CD4-positive, alpha-beta T cell (primary cell): ENCODE measurements at places on chromosomes 4 and X. TPM values are rescaled to one million over a fixed set of nuclear protein-coding genes. Genes with fewer than 3 reads are reported as not detected.

- no peak for DNase-seq
- H3K4me3 ChIP-seq: no peak overlapping the region
- no peak overlapping the region for H3K27ac ChIP-seq
Measured at GRCh38 chrX:131588995-131589394, 45.1 kb downstream of the OR13H1 start.

DNA sequence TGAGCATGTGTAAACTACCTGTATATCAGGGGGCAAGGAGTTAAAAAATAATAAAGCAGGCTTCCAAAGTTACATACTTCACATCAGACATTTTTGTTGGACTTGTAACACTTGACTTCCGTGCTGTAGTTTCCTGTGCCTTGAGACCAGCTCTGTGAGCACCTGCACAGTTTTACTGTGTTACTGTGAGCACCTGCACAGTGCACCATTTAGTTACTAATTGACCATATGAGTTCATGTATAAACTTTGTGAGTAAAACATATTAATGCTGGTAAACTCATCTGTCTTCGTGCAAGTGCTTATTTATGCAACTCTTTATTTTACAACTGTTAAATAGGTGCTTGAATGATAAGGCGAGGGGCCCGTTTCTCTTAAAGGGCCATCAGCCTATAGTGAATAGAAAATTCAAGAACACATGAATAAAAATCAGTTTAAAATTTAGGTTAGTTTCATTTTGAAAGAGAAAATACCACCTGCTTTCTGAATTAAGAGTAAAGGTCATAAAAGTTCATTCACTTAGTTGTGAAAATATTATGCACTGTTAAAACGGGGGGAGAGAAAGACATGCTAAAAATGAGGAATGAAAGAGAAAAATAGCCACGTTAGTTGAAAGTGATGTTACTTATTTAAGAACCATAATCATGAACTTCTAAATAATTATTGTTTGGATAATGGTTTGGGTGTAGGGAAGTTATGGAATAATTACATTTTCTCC, 42.4 kb downstream of the USP9X start:
- H3K27ac ChIP-seq: no peak overlapping the region
- H3K36me3 ChIP-seq: peaks cover 15% of the 10 kb centered on the region
- no peak overlapping the region for H3K4me3 ChIP-seq
- H3K4me1 ChIP-seq: peaks cover 3% of the 10 kb centered on the region
- H3K27me3 ChIP-seq: no peaks in the 10 kb centered on the region

- H3K27ac ChIP-seq: no peak overlapping the region
- no peak for DNase-seq
- no peak overlapping the region for H3K4me3 ChIP-seq
Measured at GRCh38 chr4:32789026-32789608, 2068.9 kb downstream of the PCDH7 start.

DNA sequence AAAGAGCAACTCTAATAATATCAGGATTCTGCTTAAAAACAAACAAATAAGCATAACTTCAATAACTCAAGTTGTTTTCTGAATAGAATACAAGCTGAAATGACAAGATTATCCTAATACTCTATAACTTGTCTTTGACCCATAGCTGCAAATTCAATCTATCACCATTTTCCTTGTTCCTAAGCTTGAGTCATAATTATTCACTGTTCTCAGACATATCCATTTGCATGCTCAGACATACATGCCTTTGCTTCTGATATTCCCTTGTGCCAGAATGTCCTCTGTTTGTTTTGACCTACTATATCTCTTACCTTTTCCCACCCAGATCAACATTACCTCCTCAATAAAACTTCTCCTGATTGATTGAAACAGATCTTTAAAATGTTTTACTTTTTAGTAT, 109.7 kb downstream of the SNCA start:
- H3K4me1 ChIP-seq: no peaks in the 10 kb centered on the region
- no peaks in the 10 kb centered on the region for H3K36me3 ChIP-seq
- DNase-seq: no peak
- no peak overlapping the region for H3K4me3 ChIP-seq

DNA sequence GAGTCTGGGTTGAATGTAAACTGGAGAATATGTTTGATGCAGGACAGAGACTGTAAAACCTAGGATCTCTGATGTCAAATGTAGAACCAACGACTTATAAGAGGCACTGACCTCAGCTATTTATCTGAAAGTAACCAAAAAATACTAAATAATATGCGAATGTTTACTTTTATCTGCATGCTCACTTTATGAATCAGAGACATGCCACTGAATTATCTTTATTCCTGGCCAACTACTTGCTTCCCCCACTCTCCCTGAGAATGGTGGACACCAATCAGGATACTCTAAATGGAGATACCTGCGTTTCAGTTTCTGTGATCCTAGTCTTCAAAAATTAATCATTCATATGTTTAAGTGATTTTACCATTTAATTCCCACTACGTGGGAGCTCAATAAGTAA, 1038.4 kb upstream of the PABPC4L start:
- no peaks in the 10 kb centered on the region for H3K36me3 ChIP-seq
- DNase-seq: no peak
- no peak overlapping the region for H3K27ac ChIP-seq

GPC3 gene
- total RNA-seq: 0.59 TPM

NXF3 gene
- not detected for total RNA-seq

NXF2B gene
- total RNA-seq: not detected

TEX11 gene
- total RNA-seq: not detected

DNA sequence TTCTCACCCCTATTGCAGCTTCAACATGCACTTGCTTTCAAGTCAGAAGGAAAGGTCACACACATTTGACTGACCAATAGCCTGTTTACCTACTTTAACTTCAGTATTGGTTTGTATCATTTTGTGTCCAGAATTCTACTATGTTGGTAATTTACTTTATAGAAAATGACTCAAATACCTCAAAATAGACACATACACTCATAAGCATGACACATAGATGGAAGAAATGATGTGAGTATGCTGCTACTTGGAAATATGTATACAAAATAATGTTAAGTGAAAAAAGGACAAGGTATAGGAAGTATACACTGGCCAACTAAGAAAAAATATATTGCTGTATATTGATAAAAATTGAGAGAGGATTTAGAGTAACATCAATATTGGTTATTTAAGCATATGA, 98.8 kb upstream of the CASK start:
- no peaks in the 10 kb centered on the region for H3K27me3 ChIP-seq
- peaks cover 7% of the 10 kb centered on the region for H3K4me1 ChIP-seq
- DNase-seq: no peak

COX7B2 gene
- not detected for total RNA-seq

DNA sequence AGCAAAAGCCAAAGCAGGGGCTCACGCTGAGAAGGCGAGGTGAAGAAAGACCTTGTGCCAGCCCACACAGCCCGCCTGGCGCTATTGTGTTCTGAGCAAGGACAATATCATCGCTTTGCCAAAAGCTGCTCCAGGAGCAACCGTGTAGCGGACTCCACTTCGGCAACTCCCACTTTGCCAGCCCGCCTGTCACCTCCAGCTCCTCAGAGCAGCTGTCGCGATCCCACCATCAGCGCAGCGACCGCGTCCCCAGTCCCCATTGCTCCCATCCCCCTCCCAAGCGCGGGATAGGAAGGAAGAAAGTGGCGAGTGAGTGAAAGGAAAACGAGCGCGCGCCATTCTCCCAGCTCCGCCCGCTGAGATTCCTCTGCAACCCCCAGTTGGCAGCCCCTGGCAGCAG, 759 bp downstream of the ZC4H2 start:
- H3K4me3 ChIP-seq: peak overlapping the region; percentile 74
- H3K36me3 ChIP-seq: no peaks in the 10 kb centered on the region
- peaks cover 14% of the 10 kb centered on the region for H3K4me1 ChIP-seq
- no peak overlapping the region for H3K27ac ChIP-seq
- DNase-seq: peak; percentile 25
- H3K27me3 ChIP-seq: no peaks in the 10 kb centered on the region

CCDC149 gene
- total RNA-seq: 0.25 TPM

- peaks cover 3% of the 10 kb centered on the region for H3K4me1 ChIP-seq
- H3K27me3 ChIP-seq: no peaks in the 10 kb centered on the region
- no peak overlapping the region for H3K27ac ChIP-seq
- peaks cover 21% of the 10 kb centered on the region for H3K36me3 ChIP-seq
- no peak for DNase-seq
Measured at GRCh38 chr4:16197876-16198665, 28.2 kb downstream of the TAPT1 start.

SOWAHD gene
- 0.25 TPM for total RNA-seq

DNA sequence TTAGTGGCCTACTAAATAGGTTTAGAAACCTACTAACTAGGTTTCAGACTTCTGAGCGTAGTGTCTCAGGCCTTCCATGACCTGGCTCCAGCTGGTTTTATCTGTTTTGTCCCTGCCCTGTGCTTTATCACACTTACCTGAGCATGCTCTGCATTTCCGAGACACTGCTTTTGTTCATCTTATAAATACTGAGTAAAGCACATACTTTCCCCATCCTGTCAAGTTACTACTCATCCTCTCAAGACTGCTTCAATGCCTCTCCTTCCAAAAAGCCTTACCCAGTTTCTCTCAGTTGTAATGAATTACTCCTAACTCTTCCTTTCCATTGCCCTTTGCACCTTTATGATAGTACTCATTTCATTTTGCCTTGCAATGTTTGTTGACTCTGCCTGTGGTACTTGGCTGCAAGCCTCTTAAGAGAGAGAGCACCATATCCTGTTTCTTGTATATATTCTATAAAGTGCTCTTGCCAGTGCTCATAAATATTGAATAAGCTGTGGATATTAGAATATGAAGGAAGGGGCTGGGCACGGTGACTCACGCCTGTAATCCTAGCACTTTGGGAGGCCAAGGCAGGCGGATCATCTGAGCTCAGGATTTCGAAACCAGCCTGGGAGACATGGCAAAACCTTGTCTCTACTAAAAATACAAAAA, 34.4 kb downstream of the SLAIN2 start:
- H3K4me3 ChIP-seq: no peak overlapping the region
- no peak for DNase-seq
- no peaks in the 10 kb centered on the region for H3K4me1 ChIP-seq
- H3K27me3 ChIP-seq: no peaks in the 10 kb centered on the region
- H3K27ac ChIP-seq: no peak overlapping the region

- no peak for DNase-seq
- no peak within 1 kb of the TSS for H3K4me3 ChIP-seq
- H3K27me3 ChIP-seq: no peaks in the 10 kb centered on the region
- H3K36me3 ChIP-seq: no peaks in the 10 kb centered on the region
Measured at GRCh38 chrX:100874325-100874724, at the start of gene NOX1. NOX1 (minus strand) TSS chrX:100874359; CDS start chrX:100874139, 220 bp downstream.

- H3K27me3 ChIP-seq: no peaks in the 10 kb centered on the region
- no peak overlapping the region for H3K4me3 ChIP-seq
- H3K27ac ChIP-seq: no peak overlapping the region
- DNase-seq: no peak
- no peaks in the 10 kb centered on the region for H3K4me1 ChIP-seq
- H3K36me3 ChIP-seq: no peaks in the 10 kb centered on the region
Measured at GRCh38 chr4:172153719-172154118, 340.5 kb downstream of the GALNTL6 start.

DNA sequence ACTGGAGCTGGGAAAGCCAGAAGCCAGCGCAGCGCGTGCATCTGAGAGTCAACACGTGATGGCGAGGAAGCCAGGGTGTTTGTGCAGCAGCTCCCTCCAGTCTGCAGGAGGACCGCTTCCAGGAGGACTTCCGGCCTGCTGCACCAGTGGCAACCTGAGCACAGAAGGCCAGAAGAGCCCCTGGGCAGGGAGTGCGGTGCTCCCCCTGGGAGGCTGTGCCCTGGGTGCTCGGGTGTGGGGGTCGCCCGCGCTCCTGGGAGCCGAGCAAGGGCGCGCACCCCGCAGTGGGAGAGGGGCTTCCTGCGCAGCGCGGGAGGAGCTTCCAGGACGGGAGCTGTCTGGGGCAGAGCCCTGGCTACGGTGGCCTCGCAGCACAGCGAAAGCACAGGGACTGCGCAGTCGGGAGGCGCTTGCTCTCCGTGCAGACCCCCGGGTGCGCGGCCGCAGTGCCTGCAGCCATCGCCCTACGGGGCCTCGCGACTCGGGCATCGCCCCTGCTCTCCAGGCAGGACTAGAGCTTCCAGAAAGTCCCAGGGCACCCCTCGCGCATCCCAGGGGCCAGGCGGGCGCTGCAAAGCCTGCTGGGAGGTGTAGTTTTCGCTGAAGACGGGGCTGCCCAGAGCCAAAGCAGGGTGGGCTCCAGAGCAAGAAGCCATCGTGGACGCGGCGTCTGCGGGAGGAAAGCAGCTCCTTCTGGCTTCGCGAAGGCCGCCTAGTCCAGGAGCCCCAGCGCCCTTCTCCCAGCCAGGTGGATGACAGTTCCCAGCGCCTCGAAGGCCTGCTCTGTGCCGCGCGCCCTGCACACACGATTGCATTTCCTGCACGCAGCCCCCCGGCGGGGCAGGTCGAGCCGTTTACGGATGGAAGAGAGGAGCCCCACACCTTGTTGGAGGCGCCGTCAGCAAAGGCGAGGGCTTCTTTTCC, 24.1 kb upstream of the WFS1 start:
- DNase-seq: no peak
- no peak overlapping the region for H3K27ac ChIP-seq
- H3K27me3 ChIP-seq: peaks cover 39% of the 10 kb centered on the region
